ENCODE measurements at places on chromosomes 5 and 9. TPM values are rescaled to one million over a fixed set of nuclear protein-coding genes. Genes with fewer than 3 reads are reported as not detected.

DNA sequence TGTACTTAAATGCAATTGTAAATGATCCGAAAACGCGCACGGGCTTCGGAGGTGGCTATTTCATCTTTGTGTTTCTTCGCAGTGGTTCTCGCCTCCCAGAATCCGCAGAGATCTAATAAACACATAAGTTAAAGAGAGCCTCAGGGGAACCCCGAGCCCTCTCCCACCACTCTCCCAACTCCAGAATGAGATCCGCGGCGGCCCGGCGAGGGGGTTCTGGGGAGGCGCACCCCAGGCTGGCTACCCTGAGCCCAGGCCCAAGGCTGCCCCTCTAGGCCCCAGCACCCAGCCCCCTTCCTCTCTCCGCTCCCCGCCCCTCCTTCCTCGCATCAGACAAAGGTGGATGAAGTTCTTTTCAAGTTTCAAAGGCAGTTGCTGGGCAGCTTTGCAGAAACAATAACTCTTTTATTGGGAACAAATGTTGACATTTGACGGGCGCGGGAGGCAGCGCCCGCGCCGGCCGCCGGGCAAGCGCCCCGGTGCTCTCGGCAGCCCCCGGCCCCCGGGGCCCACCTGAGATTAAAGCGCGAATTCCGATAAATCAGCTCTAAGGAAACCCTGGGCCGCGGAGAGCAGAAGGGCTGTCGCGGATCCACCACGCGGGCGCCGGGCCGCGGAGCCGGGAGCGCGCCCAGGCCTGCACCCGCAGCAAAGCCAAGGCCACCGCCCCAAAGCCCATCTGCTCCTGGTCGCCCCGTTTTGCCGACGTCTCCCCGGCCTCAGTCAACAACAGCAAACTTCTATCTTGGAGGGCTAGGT, 8.4 kb downstream of the IRX2 start:
- H3K4me1 ChIP-seq: no peaks in the 10 kb centered on the region

DNA sequence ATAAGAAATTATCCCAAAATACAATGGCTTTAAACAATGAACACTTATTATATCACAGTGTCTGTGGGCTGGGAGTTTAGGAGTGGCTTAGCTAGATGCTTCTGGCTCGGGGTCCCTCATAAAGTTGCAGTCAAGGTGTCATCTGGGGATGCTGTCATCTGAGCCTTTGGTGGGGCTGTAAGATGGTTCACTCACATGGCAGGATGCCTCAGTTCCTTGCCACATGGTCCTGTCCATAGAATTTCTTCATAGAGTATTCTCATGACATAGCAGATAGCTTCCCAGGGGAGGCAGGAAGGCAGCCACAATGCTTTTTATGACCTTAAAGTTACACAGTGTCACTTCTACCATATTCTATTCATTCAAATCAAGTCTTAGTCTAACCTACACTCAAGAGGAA, 51.2 kb upstream of the HMHB1 start:
- no peaks in the 10 kb centered on the region for H3K27me3 ChIP-seq
- DNase-seq: no peak
- H3K27ac ChIP-seq: no peak overlapping the region

GRCh38 chr5:159017786-159018185, 81.9 kb downstream of the EBF1 start:
- no peak for DNase-seq
- no peaks in the 10 kb centered on the region for H3K36me3 ChIP-seq
- no peaks in the 10 kb centered on the region for H3K4me1 ChIP-seq
- H3K27me3 ChIP-seq: no peaks in the 10 kb centered on the region

- H3K36me3 ChIP-seq: no peaks in the 10 kb centered on the region
- H3K4me3 ChIP-seq: no peak overlapping the region
- no peak overlapping the region for H3K27ac ChIP-seq
- peak; percentile 50 for DNase-seq
- H3K4me1 ChIP-seq: no peaks in the 10 kb centered on the region
Measured at GRCh38 chr9:35481347-35481975, 8.4 kb upstream of the RUSC2 start.

GRCh38 chr5:168947212-168947868, 353.6 kb downstream of the SLIT3 start:
- H3K4me1 ChIP-seq: no peaks in the 10 kb centered on the region
- no peaks in the 10 kb centered on the region for H3K36me3 ChIP-seq
- H3K27ac ChIP-seq: no peak overlapping the region
- no peak for DNase-seq

DNA sequence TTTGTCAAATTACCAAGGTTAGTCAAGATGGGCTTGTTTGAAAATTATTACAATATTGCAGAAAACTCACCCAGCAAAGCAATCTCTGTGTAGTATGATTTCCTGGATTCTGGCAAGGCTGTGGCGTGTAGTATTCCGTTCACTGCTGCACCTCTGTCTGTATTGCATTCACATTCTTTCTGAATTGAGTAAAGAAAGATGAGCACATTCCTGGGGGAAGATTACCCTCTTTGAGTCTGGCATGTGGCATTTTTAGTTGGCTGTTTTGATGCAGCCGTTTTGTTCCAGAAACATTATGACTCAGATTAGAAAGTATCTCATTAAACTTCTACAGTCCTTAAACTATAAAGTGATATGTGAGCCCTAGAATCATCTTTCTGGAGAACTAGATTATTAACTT, 197.7 kb downstream of the TENT4A start:
- no peaks in the 10 kb centered on the region for H3K36me3 ChIP-seq
- DNase-seq: no peak
- H3K27me3 ChIP-seq: no peaks in the 10 kb centered on the region
- H3K27ac ChIP-seq: no peak overlapping the region
- H3K4me1 ChIP-seq: no peaks in the 10 kb centered on the region

GRCh38 chr5:66285343-66285922, 141.3 kb downstream of the SREK1 start:
- no peaks in the 10 kb centered on the region for H3K4me1 ChIP-seq
- no peak for DNase-seq
- no peaks in the 10 kb centered on the region for H3K36me3 ChIP-seq
- H3K27ac ChIP-seq: no peak overlapping the region
- H3K4me3 ChIP-seq: no peak overlapping the region

- no peak for DNase-seq
- peaks cover 32% of the 10 kb centered on the region for H3K4me1 ChIP-seq
- H3K27ac ChIP-seq: peak overlapping the region; percentile 82
- H3K36me3 ChIP-seq: no peaks in the 10 kb centered on the region
- H3K27me3 ChIP-seq: no peaks in the 10 kb centered on the region
Measured at GRCh38 chr5:91126448-91126847, 256.7 kb downstream of the ARRDC3 start.

GRCh38 chr5:159640921-159641320, 275.4 kb upstream of the ADRA1B start:
- H3K4me3 ChIP-seq: no peak overlapping the region
- no peaks in the 10 kb centered on the region for H3K36me3 ChIP-seq
- H3K4me1 ChIP-seq: no peaks in the 10 kb centered on the region
- H3K27me3 ChIP-seq: no peaks in the 10 kb centered on the region

DNA sequence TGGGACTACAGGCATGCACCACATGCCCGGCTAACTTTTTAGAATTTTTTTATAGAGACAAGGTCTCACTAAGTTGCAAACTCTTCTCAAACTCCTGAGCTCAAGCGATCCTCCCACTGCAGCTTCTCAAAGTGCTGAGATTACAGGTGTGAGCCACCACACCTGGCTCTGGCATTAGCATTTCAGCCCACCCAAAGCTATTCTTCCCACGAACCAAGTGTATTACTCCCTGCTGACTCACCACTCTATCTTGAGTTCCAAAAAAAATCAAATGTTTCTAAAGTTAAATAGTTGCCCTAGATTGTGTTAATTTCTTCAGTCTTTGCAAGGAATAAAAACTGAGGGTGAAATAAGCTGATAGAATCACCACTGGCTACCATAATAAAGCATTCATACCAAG, 205.5 kb downstream of the ARRDC3 start:
- H3K4me1 ChIP-seq: no peaks in the 10 kb centered on the region
- no peaks in the 10 kb centered on the region for H3K36me3 ChIP-seq
- H3K27me3 ChIP-seq: no peaks in the 10 kb centered on the region
- peak overlapping the region; percentile 45 for H3K27ac ChIP-seq

DNA sequence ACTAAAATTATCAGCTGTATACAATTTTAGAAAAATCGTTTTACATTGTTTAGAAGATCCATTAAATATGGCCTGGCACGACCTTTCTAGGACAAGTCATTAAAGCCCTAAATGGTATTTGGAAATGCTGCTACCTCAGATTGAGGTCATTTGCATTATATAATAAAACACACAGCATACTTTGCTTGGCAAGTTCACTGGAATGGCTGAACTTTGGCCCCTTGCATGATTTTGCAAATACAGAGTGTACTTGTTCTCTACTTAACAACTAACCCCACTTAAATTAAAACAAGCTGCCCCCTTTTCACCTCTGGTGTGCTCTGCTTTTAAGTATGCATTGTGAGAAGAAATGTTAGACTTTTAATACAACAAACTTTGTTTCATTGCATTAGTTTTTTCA, 860.1 kb downstream of the PTPRD start:
- H3K4me1 ChIP-seq: no peaks in the 10 kb centered on the region
- H3K27ac ChIP-seq: no peak overlapping the region
- no peak overlapping the region for H3K4me3 ChIP-seq
- H3K36me3 ChIP-seq: no peaks in the 10 kb centered on the region
- DNase-seq: no peak
- H3K27me3 ChIP-seq: no peaks in the 10 kb centered on the region

GRCh38 chr9:38423273-38423972, 831 bp downstream of the IGFBPL1 start:
- no peaks in the 10 kb centered on the region for H3K4me1 ChIP-seq
- no peaks in the 10 kb centered on the region for H3K36me3 ChIP-seq
- H3K27ac ChIP-seq: no peak overlapping the region
- no peaks in the 10 kb centered on the region for H3K27me3 ChIP-seq

GRCh38 chr5:112385969-112386368, 33.1 kb downstream of the EPB41L4A start:
- no peak overlapping the region for H3K27ac ChIP-seq
- no peak overlapping the region for H3K4me3 ChIP-seq
- no peak for DNase-seq
- H3K27me3 ChIP-seq: no peaks in the 10 kb centered on the region

DNA sequence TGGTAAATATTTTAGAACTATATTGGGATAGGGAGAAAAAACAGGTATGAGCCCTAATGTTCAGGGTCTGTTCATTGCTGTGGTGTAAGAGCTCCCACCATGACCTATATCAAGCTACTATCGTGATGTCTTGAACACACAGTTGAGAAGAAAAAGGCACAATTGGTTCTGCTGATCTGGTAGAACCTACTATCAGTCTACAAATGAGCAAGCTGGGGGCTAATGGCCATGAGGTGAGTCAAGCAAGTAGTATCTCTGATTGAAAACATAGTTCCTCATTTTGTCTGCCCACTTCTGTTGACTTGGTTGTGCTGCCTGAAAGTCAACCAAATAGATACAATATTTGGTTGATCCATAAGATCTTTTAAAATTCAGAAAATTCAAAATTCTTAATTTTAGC, 1026.3 kb downstream of the CDH12 start:
- H3K27me3 ChIP-seq: no peaks in the 10 kb centered on the region
- no peak overlapping the region for H3K27ac ChIP-seq
- DNase-seq: no peak

DNA sequence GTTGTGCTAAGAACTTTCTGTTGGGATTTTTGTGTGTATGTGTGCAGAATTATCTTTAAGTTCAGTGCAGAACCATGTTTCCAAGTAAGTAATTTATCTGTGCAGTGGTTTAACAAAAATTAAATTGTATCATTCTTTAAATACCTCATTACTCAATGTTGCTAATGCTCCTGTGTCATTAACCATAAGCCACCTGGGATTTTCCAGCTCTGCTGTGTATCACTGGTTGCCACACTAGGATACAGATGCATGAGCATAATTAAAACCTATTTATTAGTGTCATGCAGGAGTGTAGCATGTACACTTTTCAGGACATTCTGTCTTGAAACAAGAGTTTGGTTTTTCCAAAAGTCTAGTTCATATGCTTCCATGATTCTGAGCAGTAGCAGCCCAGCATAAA, 120.4 kb upstream of the PTGER4 start:
- H3K27ac ChIP-seq: no peak overlapping the region
- no peaks in the 10 kb centered on the region for H3K4me1 ChIP-seq
- no peaks in the 10 kb centered on the region for H3K27me3 ChIP-seq
- no peaks in the 10 kb centered on the region for H3K36me3 ChIP-seq

GRCh38 chr9:80435591-80435990, 863.8 kb downstream of the TLE4 start:
- no peak for DNase-seq
- H3K27ac ChIP-seq: no peak overlapping the region
- H3K36me3 ChIP-seq: no peaks in the 10 kb centered on the region
- H3K4me3 ChIP-seq: no peak overlapping the region
- no peaks in the 10 kb centered on the region for H3K4me1 ChIP-seq

- no peaks in the 10 kb centered on the region for H3K4me1 ChIP-seq
- no peaks in the 10 kb centered on the region for H3K27me3 ChIP-seq
- DNase-seq: no peak
- H3K27ac ChIP-seq: no peak overlapping the region
- H3K36me3 ChIP-seq: no peaks in the 10 kb centered on the region
Measured at GRCh38 chr5:74153255-74153790, 487.2 kb downstream of the ENC1 start.

The CAMSAP1 gene
- 25.0 TPM for total RNA-seq

The ZNF366 gene
- 1.9 TPM for total RNA-seq

The MTREX gene
- 95.7 TPM for total RNA-seq

The HBEGF gene
- total RNA-seq: 22.9 TPM

The FANCC gene
- 9.2 TPM for total RNA-seq

The SHROOM1 gene
- total RNA-seq: 12.6 TPM

The ENG gene
- total RNA-seq: 21.5 TPM

The ZNG1A gene
- 70.1 TPM for total RNA-seq

The ZFP37 gene
- 2.9 TPM for total RNA-seq
